Esophagus mucosa (tissue), 1 donor: ENCODE measurements at places on chromosomes 16 and 17.
A peak's percentile ranks its signal among the peaks of the same experiment; 100 is the strongest.

- ATAC-seq: no peak
Measured at GRCh38 chr17:28684963-28685362, 23.0 kb downstream of the SUPT6H start.

- ATAC-seq: peak; percentile 89
Measured at GRCh38 chr17:65561452-65562205, at the start of gene AXIN2. Gene AXIN2 (minus strand): TSS chr17:65561648. CDS start chr17:65558620, 3,028 bp downstream.

DNA sequence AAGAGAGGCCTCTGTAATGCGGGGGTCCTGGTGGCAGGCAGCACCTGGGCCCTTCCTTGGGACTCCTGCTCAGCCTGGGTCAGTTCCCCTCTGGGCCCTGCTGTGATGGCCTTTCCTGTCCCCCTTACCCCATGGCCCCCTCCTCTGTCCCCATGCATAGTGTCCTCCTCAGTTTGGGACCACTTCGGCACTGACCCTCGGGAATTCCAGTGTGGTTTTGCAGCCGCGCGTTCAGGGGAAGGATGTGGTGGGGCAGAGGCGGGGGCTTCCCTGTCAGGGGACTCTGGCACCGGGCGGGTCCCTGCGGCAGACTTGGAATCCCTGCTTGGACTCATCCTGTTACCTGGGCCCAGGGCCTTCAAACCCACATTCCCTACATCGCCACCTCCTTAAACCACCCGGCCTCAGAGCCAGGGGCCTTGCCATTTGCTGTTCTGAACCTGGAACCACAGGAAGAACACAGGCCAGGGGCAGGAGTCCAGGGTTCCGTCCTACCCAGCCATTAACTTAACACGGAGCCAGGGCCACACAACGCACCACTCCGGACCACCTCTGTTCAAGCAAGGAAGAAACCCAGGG is 31.4 kb upstream of the EIF1 start:
- no peak for ATAC-seq

GRCh38 chr17:75380750-75381149 is 24.7 kb downstream of the GRB2 start:
- no peak for ATAC-seq

GRCh38 chr17:31096106-31096436 is 1.3 kb downstream of the NF1 start:
- ATAC-seq: no peak

DNA sequence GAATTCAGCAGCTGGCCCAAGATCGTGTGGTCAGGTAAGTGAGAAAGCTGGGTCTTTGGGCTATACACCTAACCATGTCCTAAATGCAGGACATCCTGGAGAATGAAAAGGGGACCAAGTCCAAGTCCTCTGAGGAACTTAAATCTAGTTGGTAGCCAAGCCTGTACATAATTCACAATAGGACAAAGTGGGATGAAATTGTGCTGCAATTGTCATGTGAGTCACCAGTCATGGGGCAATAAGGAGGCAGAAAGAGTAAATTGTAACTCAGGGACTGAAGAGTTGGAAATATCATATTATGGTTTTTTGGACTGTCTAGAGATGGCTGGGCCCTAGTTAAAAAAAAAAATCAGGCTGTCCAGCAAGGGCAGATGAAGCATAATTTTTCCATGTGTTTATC is 202.6 kb downstream of the CYLD start:
- no peak for ATAC-seq

GRCh38 chr16:58028541-58029070 is 3.1 kb downstream of the MMP15 start:
- ATAC-seq: no peak

GRCh38 chr17:11996722-11997146 is 541 bp downstream of the ZNF18 start:
- ATAC-seq: peak; percentile 43

- ATAC-seq: no peak
Measured at GRCh38 chr16:104928-105327, 26.9 kb downstream of the MPG start.

DNA sequence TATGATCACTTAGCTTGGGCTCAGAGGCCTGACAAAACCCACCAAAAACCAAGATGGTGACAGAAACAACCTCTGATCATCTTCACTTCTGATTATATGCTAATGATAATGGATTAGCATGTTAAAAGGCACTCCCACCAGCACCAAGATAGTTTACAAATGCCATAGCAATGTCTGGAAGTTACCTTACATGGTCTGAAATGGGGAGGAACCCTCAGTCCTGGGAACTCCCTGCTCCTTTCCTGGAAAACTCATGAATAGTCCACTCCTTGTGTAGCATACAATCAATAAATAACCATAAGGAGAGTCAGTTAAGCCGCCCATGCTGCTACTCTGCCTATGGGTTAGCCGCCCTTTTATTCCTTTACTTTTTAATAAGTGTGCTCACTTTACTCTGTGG is 120.0 kb upstream of the HS3ST4 start:
- no peak for ATAC-seq

DNA sequence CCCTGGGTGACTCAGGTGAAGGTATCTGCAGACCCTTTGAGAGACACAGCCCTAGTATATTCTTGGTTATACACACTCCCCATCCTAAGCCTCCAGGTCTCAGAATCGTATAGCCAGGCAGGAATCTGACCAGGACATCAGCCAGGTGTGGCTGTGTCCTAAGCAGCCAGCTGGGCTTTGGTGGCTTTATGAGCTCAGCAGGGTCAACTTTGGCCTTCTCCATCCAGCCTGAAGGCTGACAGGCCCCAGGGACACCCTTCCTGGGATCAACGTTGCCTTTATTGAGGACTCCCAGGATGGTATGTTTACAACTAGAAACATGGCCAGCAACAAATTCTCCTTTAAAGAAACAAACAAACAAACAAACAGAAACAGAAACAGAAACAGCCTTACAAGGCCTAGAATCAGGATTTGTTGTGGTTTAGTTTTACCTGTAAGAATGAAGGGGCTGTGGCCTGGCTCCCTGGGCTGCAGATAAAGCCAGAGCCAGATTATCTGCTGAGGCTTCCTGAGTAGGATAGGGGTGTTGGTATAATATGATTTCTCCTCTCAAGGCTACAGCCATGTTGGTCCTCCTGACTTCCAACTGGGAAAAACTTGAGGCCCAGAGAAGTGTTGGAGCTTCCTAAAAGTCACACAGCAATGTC is 8.5 kb downstream of the KIF19 start:
- ATAC-seq: no peak

DNA sequence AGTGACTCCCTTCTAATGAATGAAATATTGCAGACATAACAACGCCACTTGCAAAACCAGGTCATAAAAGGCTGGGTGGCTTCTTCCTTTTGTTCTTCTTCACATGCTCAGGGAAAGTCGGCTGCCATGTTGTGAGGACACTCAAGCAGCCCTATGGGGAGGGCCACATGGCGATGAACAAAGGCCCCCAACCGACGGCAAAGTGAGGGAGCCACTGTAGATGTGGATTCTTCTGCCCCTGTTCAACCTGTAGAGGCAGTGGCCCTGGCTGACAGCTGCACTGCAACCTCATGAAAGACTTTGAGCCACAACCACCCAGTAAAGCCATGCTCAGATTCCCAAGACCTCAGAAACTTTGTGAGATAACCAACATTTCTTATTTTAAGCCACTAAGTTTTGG is 203.5 kb upstream of the TNRC6C start:
- ATAC-seq: no peak

DNA sequence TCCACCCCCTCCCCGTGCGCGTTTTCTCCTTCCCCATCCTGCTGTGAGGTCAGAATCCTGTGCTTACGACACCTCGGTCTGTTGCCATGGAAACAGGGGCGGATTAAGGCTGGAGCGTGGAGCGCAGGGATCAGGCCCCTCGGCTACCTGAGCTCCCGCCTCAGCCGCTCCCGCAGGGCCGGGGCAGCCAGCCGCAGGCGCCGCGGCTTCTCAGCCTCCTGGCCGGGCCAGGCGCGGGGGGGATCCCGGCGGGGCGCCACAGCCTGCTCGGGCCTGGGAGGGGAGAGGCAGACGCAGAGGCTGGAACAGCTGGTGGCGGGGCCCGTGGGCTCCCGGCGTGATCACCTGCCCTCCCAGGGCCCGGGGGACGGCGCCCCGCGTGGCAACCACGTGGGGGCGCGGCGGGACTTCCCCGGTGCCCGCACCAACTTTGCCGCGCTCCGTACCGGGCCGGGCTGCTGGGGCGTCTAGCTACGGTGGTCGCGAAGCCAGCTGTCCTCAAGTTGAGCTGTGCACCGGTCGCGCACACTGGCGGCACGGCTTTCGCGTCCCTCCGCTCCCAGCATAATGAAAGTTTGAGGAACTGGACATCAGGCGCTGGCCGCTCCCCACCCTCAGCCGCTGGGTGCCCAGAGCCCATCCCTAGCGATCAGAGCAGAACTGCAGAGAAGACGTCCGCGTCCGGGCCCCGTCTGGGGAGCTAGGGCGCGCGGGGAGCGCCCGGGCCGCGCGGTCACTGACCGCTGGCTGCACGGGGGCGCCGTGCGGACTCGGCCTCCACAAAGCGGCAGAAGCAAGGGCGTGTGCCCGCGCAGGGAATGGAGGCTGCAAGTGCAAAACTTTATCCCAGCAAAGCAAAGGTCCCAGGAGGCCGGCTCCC is 1.2 kb downstream of the RTN4RL1 start:
- ATAC-seq: peak; percentile 16

DNA sequence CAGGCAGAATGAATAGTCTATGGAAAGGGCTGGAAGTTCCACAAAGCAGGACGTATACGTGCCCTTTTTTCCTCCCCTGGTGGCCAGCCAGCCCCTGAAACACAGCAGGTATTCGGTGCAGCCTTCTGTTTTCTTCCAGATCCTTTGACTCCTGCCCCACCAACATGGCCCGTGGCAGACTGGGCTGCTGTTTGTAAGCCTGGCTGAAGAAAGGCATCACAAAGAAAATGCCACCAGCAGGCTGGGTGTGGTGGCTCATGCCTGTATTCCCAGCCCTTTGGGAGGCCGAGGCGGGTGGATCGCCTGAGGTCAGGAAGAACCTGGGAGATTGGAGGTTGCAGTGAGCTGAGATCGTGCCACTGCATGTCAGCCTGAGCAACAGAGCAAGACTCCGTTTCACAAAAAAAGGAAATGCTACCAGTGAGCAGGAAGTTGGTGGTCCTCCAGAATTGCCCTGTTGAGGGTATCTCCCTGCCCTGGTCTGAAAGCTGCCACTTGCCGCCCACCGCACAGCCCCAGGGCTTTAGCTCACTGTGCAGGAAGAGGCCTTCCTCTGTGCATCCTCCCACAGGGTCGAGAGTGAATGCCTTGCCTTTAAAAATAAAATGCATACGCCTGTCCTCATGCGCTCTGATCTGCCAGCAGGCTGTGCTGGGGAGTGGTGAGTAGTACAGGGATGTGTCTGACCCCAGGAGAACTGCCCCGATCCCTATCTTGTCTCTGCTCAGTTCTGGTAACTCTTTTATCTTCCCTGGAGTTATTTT is 587.7 kb downstream of the MAF start:
- no peak for ATAC-seq

DNA sequence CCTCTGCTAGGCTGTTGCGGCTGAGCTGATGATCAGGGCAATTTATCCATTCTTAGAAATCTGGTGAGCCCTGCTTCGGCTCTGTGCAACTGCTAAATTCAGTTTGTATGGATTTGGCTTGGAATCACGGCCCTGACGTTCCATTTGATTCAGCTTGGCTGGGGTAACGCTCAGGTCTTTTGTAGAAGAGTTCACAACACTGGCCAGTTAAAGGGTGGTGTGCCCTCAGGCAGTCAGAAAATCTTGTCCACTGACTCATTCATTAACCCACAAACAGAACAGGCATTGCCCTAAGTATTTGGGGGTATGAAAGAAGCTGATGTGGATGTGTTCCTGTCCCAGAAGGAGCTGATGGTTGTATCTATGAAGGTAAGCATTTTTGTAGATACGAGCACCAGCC is 53.9 kb downstream of the GNAO1 start:
- ATAC-seq: no peak

GRCh38 chr17:6695565-6695964 is 17.6 kb downstream of the SLC13A5 start:
- ATAC-seq: no peak

DNA sequence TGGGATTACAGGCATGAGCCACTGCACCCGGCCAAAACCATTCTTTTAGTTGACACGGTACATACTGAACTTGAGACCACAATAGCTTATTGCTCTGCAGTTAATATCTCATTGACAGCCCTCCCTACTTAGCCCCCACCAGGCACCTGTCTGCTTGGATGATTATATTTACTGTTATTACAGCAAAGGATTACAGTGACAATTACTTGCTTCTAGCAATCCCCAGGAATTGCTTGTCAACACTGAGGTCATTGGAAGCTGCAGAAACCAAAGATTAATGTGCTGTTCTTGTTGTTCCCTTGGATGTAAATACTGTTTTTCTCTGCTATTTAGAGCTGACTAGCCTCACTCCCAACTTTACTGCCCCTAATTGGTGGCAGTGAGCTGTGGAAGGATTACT is 211.2 kb downstream of the LGALS9B start:
- no peak for ATAC-seq

DNA sequence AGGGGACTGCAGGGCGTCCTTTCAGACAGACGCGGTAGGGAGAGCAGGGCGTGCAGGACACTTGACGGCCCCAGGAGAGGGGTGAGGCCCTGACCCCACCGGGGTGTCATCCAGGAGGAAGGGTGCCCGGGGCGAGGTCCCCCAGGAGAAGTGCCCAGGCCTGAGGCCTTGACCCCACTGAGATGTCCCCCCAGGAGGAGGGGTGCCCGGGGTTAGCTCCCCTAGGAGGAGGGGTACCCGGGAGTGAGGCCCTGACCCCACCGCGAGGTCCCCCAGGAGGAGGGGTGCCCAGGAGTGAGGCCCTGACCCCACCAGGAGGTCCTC is 27.2 kb upstream of the METRNL start:
- no peak for ATAC-seq

GRCh38 chr16:19649980-19650379 is 68.0 kb downstream of the KNOP1 start:
- ATAC-seq: no peak

DNA sequence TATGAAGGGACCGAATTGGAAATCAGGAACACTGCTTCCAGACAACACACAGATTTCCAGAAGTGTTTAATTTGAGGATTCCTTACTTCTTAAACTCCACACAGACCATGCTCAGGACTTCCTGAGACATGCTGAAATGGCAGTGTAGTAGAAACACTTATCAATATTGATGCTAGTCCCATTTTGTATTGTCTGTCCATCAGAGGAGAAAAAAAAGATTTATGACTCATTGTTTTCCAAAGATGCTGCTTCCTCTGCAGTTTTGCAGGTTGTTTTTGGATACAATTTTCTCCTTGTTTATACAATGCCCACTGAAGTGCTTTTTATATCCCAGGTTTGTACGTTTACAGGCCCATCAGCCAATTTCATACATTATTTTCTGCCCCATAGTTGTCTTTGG is 68.3 kb upstream of the TANC2 start:
- ATAC-seq: no peak

- ATAC-seq: no peak
Measured at GRCh38 chr16:23345237-23345636, 43.1 kb downstream of the SCNN1B start.
